ENCODE measurements at places on chromosomes 1 and 21. TPM values are rescaled to one million over a fixed set of nuclear protein-coding genes. Genes with fewer than 3 reads are reported as not detected.

DNA sequence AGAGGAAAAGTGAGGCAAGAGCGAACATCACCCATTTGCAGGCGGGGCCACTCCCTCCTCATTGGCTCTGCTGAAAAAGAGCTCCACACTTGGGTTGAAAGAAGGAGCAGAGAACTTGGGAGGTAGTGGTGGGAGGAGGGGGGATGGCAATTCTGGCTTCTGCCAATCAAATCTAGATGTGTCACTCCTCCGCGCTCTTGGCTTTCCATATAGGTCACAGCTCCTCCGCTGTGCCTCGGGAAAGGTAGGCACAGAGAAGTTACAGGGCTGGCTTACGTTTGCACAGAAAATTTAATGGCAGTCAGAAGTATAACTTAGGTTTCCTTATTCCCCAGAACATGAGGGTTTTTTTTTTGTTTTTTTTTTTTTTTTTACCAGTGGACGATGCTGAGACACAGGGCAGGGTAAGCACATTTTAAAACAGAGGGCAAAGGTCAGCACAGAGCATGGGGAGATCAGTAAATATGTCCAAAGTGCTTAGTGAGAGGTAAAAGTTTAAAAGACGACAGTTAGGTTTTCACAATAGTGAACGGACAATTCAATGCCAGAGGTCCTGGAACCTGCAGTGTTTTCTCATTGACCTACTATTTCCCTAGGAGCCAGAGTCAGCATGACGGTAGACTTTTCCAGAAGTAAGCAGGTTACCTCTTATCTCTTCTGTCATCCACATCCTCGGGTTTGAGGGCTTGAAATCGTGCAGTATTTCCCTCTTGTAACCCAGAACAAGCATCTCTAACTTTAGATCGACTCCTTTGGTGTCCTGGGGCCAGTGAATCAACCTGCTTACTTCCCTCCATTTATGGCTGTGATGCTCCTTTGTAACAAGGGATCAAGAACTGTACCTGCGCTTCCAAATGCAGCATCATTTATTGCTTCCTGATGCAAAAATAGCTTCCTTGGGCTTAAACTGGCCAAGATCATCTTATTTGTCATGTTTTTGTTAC is 258.9 kb upstream of the PROX1 start:
- no peak for DNase-seq

- no peak for DNase-seq
Measured at GRCh38 chr1:14263225-14263624, 335.3 kb upstream of the KAZN start.

DNA sequence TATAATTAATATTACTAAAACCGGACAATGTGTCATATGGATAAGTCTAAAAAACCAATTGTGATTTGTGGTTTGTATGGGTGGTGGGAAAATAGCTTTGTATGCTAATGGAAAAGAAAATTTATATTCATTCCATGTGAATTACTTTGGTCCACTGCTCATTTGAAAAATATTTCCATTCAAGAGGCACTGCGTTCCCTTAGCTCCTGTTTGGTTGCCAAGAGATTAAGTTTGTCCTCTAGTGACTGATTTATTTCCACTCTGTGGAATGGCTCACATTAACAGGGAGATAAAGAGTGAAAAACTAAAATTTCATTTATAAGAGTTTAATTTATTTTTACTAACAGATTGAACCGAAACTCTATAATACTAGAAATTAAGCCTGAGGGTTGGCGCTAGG is 744.1 kb upstream of the CHRM3 start:
- no peak for DNase-seq

GRCh38 chr1:164325786-164326185 is 233.2 kb upstream of the PBX1 start:
- no peak for DNase-seq

DNA sequence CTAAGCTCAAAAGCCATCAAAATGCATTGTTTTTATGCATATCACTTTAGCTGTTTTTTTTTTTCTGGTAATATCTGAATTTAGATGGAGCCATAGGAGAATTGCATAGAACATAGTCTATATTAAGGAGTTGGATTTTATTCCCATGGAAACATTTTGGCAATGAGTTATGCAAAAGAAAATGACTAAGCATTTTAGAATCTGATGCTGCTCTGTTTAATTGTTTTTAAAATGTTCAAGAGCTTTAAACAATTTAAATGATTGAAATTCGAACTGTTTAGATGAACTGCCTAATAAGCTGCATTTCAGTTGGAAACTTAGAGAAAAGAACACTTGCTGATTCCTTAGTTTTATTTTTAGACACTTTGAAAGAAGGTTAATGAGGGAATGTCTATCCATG is 1531.5 kb upstream of the B3GALT2 start:
- no peak for DNase-seq

GRCh38 chr1:18005238-18005637 is 102.4 kb upstream of the IGSF21 start:
- DNase-seq: no peak

DNA sequence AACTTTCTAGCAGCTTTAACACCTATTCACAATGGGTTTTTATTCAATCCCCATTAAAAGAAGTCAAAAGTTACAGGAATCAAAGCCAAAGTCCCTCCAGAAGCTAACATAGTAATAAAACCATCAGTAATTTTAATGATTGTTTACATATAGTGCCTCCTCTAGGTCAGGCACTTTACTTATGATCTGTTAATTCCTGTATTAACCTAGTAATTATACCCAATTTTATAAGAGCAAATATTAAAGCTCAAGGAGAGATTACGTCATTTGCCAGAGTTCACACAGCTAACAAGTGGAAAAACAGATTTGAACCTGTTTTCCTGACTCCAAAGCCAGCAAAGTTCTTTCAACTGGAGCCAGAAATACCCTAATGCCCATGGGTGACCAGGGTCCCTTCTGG is 112.9 kb upstream of the F3 start:
- no peak for DNase-seq

DNA sequence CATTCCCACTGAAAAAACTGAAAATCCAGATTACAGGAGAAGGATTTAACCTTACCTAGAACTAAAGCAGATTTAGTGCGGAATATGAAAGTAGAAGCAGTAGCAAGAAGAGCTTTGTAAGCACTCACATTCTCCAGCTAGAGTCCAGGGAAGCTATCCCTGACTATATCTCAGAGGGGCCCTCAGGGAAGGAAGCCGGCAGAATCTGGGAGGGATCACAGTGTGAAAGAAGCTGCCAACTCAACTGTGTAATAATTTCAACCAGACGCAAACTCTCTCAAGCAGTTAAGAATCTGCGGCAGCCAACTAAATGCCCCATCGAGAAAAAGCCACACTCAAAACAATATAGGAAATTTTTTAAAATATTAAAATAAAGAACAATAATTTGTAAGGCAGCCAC is 163.8 kb downstream of the EIF4G3 start:
- no peak for DNase-seq

DNA sequence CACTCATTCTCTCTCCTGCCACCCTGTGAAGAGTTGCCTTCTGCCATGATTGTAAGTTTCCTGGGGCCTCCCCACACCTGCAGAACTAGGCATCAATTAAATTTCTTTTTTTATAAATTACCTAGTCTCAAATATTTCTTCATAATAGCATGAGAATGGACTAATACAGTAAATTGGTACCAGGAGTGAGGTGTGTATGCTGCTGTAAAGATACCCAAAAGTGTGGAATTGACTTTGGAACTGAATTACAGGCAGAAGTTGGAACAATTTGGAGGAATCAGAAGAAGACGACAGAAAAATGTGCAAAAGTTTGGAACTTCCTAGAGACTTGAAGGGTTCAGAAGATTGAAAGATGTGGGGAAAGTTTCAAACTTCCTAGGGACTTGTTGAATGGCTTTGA is 308.1 kb upstream of the TMPRSS15 start:
- DNase-seq: no peak

Gene KRTAP27-1
- total RNA-seq: not detected

Gene PADI4
- total RNA-seq: 4.3 TPM

Gene CDA
- 0.27 TPM for total RNA-seq

Gene FAM167B
- under 0.01 TPM for total RNA-seq
